Activated CD4-positive, alpha-beta T cell treated with anti-CD3 and anti-CD28 coated beads for 36 hours (primary cell): ENCODE measurements at places on chromosomes 13 and 19. TPM values are rescaled to one million over a fixed set of nuclear protein-coding genes. Genes with fewer than 3 reads are reported as not detected.

The LYL1 gene
- 2.0 TPM for total RNA-seq

The KLK14 gene
- 0.69 TPM for total RNA-seq

The RAB3A gene
- 8.9 TPM for total RNA-seq

The FGF14 gene
- not detected for total RNA-seq

The CKM gene
- total RNA-seq, result not detected

The LENG1 gene
- 3.5 TPM for total RNA-seq

The TMEM38A gene
- total RNA-seq, result 1.2 TPM

The TEX26 gene
- not detected for total RNA-seq

The EML2 gene
- 121 TPM for total RNA-seq

The TPTE2 gene
- total RNA-seq, result 0.11 TPM

The KLK5 gene
- not detected for total RNA-seq

The TMEM190 gene
- not detected for total RNA-seq

The C3 gene
- 0.93 TPM for total RNA-seq

The JUND gene
- 254 TPM for total RNA-seq

The ZNF90 gene
- total RNA-seq, result 22.9 TPM

The FPR3 gene
- total RNA-seq, result not detected

The SLC27A1 gene
- 2.2 TPM for total RNA-seq

The ZNF414 gene
- 23.7 TPM for total RNA-seq

The ZNF808 gene
- 29.9 TPM for total RNA-seq

The SIGLEC10 gene
- 0.65 TPM for total RNA-seq

The CEBPA gene
- total RNA-seq, result 0.11 TPM

The YIF1B gene
- 90.1 TPM for total RNA-seq

The CYP4F2 gene
- total RNA-seq, result not detected

The ERICH4 gene
- not detected for total RNA-seq

The GRK1 gene
- total RNA-seq, result 0.21 TPM

The VSTM2B gene
- not detected for total RNA-seq

The IL4I1 gene
- 21.2 TPM for total RNA-seq

The URAD gene
- not detected for total RNA-seq

The RGL3 gene
- not detected for total RNA-seq

The KANK2 gene
- 1.2 TPM for total RNA-seq

The SIGLEC8 gene
- not detected for total RNA-seq

The CEACAM16 gene
- total RNA-seq, result not detected

The PSG2 gene
- total RNA-seq, result not detected

The ZNF285 gene
- total RNA-seq, result 1.4 TPM

The ZNF530 gene
- total RNA-seq, result 7.2 TPM

The CGB1 gene
- not detected for total RNA-seq

The RFX1 gene
- total RNA-seq, result 14.2 TPM

The VAV1 gene
- 90.8 TPM for total RNA-seq

The C19orf25 gene
- 19.9 TPM for total RNA-seq

The MAG gene
- 0.19 TPM for total RNA-seq

The SMIM7 gene
- total RNA-seq, result 46.5 TPM

The SLITRK6 gene
- total RNA-seq, result not detected

The LRRC4B gene
- not detected for total RNA-seq

The DOCK6 gene
- 2.8 TPM for total RNA-seq

The RUBCNL gene
- total RNA-seq, result 1.1 TPM

The TTYH1 gene
- total RNA-seq, result 0.19 TPM

The ZNF730 gene
- 3.8 TPM for total RNA-seq

The FREM2 gene
- total RNA-seq, result not detected

The CEACAM20 gene
- not detected for total RNA-seq

The PCDH17 gene
- total RNA-seq, result not detected

The ZFP14 gene
- total RNA-seq, result 1.8 TPM

The CEACAM4 gene
- total RNA-seq, result not detected

The ELSPBP1 gene
- total RNA-seq, result not detected
